ENCODE measurements at places on chromosomes 16 and 17.

DNA sequence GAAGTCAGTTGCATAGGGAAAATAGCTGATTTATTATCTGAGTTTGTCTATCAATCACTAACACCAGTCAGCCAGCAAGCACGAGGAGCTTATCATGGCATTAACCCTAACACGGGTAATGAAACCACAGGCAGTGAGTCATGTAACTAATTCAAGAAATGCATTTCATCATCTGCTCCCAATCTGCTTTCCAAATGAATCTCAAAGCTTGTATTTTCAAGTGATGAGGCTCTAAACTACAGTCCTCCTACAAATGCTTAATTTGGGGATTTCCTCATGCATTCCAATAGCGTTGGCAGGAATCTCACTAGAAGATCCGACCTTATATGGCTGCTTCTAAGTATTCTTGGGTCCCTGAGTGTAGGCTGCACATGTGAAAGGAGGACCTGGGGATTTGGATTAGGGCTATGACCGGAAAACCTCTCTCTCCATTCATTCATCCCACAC, 118.4 kb upstream of the HSBP1 start:
- DNase-seq: no peak

DNA sequence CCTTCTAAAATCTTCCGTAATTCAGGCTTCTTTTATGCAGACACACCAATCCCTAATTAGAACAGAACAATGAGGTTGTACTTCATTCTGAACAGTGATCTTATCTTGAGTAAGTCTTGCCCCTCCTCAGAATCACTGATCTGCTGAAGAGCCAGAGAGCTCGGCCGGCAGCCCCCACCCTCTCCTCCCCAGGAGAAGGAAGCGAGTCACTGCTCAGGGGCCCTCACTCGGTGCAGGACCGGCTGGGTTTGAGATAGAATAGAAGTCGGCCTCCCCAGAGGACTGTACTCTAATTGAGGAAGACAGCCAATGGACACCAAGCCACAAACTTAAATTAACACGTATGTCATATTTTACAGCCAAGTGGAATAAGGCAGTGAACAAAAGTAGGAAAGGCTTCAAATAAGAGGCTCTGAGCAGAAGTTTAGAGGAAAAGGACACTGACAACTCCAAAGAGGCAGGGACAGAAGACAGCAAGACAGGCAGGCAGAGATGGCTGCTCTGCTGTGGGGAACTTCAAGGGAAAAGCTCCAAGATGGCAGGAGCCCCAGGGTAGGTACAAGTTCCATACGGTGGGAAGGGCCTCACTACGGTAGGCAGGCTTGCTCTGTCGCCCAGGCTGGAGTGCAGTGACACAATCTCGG, 18.6 kb downstream of the CREBBP start:
- DNase-seq: no peak

GRCh38 chr16:53865494-53865863, 161.5 kb downstream of the FTO start:
- no peak for DNase-seq

DNA sequence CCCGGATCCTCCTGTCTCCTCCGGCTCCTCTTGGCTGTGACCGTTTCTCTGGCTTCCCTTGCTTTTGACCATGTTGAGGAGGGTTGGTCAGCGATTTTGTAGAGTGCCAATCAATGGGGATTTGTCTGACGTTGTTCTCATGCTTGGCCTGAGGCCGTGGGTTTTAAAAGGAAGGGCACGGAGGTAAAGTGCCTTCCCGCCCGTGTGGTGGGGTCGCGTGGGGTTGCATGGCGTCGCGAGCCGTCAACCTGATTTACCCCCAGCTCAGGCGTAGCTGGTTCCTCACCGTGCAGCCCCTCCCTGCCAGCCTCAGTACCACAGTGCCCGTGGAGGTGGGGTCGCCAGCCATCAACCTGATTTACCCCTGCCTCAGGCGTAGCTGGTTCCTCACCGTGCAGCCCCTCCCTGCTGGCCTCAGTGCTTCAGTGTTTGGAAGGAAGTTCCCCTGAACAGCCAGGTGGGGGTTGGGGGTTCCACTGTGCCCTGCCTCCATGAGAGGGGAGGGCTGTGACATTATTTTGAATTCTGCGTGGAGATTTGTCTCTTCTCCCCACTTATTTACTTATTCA, 5.0 kb downstream of the TPSAB1 start:
- no peak for DNase-seq

DNA sequence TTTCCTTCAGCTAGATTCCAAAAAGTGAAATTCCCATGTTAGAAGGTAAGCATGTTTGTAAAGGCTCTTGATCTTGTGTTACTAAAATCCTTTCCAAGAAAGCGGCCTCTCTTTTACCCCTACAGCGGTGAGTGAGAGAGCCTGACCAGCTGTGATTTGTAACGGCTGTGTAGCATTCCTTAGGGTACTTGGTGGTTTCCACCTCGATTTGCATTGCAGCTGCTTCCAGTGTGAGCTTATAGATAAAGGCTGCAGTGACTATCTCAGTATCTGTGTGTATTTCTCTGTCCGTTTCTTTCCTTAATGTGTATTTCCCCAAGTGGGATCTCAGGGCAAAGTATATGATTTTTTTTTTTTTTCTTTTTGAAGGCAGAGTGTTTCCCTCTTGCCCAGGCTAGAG, 169.4 kb downstream of the SNX29 start:
- DNase-seq: no peak

GRCh38 chr16:30654856-30655255, 3.4 kb upstream of the FBRS start:
- DNase-seq: no peak

GRCh38 chr16:2158262-2158638, 2.7 kb downstream of the TRAF7 start:
- no peak for DNase-seq

DNA sequence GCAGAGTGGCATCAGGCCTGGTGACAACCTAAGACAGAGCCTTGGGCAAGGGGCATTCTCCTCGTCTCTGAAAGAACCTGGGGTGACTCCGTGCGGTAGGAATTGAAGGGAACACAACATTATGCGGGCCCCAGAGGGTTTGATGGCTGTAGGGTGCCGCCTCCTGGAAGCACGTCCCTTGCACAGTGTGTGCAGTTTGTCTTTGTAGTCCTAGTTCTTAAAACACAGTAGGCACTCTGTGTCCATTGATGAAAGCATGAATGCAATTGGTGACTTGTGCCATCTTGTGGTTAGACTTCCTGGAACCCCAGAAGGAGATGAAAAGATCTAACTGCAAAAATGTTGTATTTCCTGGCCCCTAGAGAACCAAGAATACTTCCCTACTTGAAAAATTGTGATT, 279.8 kb downstream of the UTP18 start:
- DNase-seq: no peak

GRCh38 chr17:76515274-76515949, 14.2 kb upstream of the RHBDF2 start:
- no peak for DNase-seq

DNA sequence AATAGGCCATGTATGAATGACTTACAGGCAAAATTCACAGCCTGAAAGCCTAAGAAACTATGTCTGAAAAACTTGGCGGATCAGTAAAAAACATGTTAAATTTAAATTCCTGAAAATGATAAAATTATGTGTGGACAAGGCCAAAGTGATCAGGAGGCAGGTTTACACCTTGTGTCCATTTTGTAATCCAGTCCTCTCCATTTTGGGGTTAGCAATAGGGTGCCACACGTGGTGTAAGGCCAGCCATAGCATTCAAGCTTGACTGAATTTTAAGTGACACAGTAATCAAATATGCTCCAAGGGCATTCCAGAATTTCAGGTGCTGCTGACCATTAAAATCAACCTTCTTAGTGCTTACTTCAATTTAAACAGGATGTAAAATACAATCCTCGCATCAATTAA, 2.7 kb downstream of the RNF43 start:
- DNase-seq: no peak

- no peak for DNase-seq
These were observed 12.0 kb upstream of the TMEM106A start for GRCh38 chr17:43199633-43200032.

DNA sequence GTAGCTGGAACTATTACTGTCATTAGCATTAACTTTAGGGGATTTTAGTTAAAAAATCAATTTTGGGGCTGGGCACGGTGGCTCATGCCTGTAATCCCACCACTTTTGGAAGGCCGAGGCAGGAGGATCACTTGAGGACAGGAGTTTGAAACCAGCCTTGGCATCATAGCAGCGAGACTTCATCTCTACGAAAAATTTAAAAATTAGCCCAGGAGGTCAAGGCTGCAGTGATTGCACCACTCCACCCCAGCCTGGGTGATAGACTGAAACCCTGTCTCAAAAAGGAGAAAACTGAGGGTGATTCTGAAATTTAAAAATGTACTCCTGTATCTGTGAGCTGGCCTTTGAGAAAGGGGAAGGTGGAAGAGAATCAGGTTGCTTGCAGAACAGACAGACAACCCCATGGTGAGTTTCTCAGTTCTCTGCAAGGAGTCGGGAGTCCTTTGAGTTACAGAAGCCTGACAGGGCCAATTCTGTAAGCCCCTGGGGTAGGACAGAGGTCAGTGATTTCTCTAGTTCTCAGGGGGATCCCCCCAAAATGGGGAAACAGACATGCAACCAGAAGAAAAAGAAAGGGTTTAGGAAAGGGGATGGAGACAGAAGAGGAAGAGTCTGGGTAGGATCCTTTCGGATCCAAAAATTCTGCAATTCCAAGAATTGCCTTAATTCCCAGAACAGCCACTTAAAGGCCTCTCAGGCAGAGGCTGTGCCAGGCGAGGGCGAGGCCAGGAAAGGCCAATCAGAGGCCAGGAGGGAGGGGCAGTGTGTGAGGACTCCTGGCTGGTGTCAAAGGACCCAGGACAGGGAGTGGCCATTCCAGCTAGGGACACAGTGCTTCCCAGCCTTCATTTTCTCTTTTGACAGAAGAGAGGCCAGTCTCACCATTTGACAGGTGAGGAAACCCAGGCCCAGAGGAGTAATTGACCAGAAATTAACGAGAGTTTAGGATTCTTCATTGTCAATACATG, 6.7 kb downstream of the NUPR1 start:
- no peak for DNase-seq

DNA sequence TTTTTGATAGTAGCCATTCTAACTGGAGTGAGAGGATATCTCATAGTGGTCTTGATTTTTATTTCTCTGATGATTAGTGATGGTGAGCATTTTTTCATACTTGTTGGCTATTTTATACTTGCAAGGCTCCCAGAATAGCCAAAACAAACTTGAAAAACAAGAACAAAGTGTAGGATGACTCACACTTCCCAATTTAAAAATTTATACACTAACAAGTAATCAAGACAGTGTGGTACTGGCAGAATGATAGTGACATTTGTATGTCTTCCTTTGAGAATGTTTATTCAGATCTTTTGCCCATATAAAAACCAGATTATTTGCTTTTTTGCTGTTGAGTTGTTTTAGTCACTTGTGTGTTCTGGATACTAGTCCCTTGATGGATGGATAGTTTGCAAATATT, 17.8 kb downstream of the SPECC1 start:
- no peak for DNase-seq

DNA sequence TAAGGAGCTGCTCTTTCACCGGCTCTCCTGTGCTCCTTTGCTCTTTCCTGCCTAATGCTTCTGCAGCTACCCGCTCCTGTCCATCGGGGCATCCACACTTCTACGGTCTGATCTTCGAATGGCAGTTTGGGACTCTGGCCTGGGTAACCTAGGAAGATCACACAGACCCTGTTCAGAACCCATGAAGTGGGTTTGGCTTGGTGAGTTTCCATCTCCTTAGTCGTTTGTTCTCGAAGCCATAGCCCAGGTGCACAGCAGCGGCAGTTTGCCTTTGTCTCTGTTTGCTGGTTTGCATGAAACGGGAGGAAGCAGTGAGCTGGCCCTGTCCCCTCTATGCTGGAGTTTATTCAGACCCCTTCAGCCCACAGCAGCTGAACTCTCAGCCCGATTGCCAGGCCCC, 29.0 kb downstream of the PSMD7 start:
- DNase-seq: no peak

DNA sequence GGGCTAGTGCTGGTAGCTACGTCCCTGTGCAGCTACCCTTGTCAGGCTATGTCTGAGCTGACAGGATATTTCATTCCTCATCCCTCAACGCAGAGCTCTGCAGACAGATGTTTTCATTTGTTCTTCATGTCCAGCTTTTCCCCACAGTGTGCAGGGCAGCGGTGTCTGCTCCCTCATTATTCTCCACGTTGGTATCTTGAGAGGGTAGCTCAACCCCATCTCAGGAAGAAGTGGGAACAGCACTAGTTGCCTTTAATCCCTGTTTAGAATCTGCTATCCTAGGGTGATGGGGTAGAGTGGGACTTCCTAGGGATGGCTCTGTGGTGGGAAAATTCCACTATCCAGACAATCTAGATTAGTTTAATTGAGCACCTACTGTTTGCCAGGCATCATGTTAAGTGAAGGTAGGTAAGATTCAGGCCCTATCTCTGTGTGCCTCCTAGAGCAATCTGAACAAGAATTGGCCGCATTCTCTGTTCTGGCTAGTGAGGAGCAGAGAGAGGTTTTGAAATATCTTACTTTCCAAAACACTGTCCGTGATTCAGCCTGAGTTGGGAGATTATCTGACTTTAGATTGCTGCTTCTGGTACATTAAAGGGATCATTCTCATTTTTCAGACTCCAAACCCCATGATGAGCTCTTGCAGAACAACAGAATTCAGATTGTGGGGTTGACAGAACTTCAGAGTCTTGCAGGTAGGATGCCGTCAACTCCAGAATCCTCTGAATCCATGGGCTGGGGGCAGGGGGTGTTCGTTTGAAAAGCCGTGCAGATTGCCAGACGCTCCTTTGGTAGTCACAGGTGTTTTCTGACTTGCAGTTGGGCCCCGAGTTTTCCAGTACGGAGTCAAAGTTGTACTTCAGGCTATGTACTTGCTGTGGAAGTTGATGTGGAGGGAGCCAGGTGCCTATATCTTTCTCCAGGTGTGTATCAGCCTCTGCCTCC, 963 bp downstream of the ALG1 start:
- DNase-seq: no peak

GRCh38 chr17:73776351-73777130, 132.3 kb upstream of the SDK2 start:
- DNase-seq: no peak

DNA sequence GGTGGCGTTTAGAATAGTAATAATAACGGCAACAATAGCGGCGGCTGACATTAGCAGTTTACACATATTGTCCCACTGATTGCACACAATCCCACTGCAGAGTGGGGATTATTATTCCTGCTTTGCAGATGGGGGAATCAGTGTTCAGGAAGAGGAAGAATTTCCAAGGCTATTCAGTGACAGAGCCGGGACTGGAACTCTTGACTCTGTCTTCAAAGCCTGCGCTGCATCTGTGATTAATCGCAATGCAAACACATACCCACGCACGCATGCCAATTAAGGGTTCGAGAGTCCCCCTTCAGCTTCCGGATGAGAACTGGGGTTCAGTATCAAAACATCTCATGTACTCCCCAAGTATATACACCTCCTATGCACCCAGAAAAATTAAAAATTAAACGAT, 29.2 kb downstream of the TMEM186 start:
- DNase-seq: no peak
